OCI-M1 (cell line): ENCODE measurements at places on chromosomes 6 and 20.

DNA sequence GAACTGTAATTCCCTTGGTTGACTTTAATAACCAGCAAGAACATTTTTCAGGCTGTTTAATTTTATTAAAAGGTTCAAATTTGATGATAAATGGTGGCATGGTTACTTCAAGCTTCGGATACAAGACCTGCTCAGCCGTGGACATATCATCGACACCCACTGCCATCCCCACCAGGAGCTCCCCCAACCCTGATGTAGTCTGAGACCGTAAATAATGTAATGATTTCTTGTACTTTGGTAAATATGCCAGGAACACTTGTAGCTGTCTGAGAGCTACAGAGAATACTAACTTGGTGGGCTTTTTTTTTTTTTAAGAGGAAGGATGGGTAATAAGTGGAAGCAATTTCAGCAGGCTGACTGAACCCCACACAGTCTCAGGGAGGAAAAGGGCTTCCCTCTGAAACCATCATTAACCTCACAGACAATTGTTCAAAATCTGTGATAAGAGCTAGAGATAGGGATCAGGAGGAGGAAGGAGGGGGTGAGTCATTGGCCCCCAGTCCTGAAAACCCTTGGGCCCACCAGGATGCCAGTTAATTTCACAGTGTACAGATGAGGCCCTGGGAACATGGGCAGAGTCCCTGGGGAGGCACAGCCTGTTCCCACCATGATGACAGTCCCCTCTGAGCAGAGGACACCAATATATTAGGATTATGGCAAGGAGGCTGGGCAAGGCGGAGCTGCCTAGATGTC is 56.0 kb downstream of the APCDD1L start:
- no peak for DNase-seq

DNA sequence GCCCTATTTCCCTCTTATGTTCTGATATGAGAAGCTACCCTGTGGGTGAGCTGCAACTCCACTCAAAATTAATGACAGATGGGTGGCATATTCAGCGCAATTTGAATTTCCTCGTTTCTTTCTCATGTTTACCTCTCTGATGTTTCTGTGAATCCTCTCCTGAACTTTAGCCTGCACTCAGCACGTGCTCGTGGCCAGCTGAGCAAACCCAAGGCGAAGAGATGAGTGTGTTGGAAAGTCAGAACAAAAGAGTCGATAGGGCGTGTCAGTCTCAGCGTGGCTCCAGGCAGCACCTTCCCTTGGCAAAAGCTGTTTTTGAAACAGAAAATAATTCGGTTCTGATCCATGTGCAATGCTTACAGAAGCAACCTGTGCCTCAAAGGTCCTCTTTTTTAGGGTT is 226.1 kb upstream of the GMDS start:
- DNase-seq, result no peak

DNA sequence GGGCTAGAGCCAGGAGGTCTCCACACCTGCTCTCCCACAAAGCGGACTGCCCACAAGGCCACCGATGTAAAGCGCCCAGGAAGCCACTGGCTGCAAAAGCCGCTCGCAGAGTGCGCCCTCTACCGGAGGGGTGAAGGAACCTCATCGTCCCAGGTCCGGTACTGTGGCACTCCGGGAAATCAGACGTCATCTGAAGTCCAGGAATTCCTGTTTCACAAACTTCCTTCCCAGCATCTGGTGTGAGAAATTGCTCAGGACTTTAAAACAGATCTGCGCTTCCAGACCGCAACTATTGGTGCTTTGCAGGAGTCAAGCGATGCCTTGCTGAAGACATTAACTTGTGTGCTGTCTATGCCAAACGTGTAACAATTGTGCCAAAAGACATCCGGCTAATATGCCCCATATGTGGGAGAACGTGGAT is 115.1 kb upstream of the ARID1B start:
- DNase-seq, result peak; percentile 53

- no peak for DNase-seq
These were observed 66.7 kb upstream of the ZNF217 start for GRCh38 chr20:53660078-53660909.

- DNase-seq, result no peak
These were observed 225 bp downstream of the MAP3K5 start for GRCh38 chr6:136792095-136792409.

GRCh38 chr6:46052479-46052878 is 36.8 kb upstream of the CLIC5 start:
- peak; percentile 55 for DNase-seq

DNA sequence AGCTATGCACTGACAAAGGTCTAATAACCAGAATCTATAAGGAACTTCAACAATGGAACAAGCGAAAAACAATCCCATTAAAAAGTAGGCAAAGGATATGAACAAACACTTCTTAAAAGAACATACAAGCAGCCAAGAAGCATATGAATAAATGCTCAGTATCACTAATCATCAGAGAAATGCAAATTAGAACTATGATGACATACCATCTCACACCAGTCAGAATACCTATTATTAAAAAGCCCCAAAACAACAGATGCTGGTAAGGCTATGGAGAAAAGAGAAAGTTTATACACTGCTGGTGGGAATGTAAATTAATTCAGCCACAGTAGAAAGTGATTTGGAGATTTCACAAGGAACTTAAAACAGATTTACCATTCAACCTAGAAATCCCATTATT is 211.8 kb downstream of the EDN1 start:
- DNase-seq, result no peak

DNA sequence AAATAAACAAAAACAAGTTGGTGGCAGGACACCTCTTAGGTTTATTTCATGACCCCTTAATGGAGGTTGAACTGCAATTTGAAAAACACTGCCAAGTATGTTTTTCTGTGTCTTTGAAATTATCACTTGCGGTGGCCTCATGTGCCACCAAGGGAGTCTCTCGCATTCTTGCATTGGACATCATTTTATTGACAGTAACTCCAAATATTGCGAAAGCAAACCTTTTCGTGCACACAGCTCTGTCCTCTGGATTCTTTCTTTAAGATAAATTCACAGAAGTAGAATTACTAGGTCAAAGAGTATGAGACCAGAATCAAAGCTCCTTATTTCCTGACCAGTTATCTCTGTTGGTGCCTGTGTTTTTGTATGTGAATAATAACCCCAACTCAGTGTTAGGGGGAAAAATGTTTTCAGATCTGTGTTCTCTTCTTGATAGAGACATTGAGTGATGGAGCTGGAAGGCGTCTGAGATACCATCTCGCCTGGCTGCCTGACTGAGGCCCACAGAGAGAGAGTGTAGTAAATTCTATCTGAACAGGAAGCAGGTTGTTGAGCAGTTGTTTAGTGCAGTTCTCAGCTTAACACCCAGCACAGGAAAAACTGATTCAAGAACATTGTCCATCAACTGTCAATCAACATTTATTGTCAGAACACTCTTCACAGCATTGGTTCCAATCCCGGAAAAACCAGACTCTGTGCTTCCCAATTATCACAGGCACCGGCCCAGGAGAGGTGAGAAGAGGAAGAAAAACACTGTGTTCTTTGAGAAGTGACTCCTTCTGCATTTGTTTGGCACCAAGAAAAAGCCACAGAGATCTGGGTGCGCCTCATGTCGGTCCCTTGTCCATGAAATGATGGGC is 2.2 kb upstream of the CCDC167 start:
- DNase-seq, result peak; percentile 23

DNA sequence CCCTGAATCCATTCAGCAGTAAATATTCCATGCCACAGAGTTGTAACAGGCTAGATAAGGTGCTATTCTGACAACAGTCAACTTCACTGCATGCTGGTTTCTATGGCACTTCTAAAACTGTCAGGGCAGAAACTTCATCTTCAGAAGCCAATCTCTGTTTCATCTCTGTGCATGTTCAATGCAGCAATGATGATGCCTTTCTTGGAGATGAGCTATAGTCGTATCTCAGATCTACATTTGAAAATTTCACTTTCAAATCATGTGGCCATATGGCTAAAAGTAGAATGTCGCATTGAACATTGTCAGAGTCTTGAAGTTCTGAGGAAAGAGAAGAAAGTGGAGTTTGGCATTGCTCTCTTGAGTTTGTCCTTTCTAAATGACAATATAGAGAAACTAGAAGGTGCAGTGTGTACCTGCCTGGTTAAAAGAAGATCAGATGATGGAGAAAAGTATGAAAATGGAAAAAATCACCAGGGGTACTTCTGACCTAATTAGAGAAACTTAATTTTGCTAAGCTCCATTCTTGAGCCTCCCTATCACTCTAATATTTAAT is 49.0 kb upstream of the VSTM2L start:
- DNase-seq, result no peak

DNA sequence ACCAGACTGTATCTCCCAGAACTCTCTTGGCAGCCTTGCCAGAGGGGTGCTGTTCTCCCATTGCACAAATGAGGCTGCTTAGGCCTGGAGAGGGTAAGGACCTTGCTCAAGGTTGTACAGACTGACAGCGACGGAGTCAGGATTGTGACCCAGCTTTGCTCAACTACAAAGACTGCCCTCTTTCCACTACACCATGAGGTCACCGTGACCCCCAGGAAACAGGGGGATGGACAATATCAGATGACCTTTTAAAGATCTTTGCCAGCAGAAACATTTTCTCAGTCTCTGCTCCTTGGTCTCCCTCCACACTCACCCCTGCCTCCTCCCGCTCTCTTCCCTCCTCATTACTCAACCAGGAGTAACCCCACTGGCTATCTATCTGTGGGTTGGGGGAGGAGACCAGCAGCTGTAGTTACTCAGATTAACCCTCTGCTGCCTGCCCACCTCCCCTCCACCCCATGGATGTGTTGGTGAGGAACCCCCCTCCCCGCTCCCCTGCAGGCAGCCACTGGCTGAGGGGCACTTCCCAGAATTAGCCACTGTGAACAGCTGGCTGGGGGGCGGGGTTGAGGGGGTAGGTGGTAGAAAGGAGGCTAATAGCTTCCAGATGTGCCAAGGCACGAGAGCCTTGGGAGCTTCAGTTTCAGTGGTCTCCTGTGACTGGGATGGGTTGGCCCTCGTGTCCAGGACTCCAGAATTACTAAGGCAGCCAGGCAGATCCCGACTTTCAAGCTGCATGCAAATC is 26.9 kb upstream of the MRPS18A start:
- peak; percentile 96 for DNase-seq

DNA sequence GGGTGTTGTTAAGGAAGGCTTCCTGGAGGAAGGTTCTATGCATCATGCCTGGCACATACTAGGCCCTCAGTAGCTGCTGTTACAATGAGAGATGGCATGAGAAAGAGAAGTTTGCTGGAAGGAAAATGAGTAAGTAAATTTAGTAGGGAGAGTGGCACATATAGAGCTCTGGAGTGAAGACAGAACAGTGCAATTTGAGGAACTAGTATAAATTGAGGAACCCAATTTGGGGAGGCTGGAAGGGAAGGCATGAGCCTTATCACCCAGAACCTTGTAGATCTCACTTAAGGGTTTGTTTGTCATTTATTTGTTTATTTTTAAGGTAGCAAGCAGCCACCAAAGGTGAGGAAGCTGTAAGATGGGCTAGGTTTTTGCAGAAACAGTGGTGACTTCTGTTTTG is 87.1 kb upstream of the SCGN start:
- DNase-seq, result peak; percentile 66

- DNase-seq, result no peak
These were observed 20.7 kb downstream of the PRPF6 start for GRCh38 chr20:64001607-64002011.

DNA sequence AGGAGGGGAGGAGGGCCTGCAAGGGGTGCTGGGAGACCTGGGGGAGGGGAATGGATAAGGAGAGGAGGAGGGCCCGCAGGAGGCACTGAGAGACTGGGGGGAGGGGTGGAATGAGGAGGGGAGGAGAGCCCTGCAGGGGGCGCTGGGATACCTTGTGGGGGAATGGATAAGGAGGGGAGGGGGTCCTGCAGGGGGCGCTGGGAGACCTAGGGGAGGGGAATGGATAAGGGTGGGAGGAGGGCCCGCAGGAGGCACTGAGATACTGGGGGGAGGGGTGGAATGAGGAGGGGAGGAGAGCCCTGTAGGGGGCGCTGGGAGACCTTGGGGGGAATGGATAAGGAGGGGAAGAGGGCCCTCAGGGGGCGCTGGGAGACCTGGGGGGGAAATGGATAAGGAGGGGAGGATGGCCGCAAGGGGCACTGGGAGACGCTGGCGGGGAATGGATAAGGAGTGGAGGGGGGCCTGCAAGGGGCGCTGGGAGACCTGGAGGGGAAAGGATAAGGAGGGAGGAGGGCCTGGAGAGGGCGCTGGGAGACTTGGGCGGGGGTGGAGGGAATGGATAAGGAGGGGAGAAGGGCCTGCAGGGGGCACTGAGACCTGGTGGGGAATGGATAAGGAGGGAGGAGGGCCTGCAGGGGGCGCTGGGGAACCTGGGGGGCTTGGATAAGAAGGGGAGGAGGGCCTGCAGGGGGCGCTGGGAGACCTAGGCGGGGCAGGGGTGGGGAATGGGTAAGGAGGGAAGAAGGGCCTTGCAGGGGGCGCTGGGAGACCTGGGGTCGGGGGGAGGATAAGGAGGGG is 1.3 kb upstream of the CTCFL start:
- DNase-seq, result peak; percentile 91

DNA sequence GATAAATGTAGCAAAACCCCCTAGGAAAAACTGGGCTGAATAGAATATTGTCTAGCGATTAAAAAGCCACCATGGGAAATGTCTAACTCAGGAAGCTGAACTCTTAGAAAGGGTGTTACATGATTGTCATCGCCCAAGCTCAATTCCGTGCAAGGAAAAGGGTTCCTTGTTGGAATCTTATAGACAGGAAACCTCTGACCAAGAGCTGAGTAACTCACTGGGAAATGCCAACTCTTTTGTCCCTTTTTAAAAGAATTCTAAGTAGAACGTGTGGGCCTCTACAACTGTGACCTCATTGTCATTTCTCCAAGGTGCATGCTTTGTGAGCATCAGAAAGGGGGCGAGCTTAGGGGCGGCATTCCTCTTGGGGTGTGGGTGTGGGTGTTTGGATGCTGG is 88.1 kb downstream of the SYNJ2 start:
- DNase-seq, result no peak

DNA sequence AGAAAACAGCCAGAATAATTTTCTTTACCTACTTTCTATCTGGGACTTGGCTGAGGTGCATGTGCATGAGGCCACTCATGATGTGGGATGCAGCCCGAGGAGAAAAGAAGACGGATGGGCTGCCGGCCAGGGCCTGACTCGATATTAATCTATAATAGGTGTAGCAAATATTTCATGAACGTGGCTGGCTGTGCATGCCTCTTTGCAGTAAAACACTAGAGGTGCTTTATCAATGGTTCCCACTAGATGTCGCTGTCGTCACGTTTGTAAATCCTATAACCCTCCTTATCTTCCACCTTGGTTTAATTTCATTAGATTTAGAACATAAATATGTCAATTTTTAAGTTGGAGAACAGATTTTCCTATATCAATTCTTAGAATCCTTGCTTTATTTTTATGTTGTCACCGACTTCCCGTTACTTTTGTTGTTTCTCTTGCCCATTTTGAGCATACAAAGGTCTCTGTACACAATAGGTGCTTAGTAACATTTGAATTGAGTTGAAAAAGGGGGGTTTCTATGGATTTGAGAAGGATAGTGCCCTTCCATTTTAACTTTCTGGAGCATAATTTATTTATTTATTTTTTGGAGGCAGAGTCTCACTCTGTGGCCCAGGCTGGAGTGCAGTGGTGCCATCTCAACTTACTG is 19.6 kb upstream of the FERMT1 start:
- peak; percentile 76 for DNase-seq

- no peak for DNase-seq
These were observed 49.1 kb downstream of the TTI1 start for GRCh38 chr20:37984018-37984785.
